ENCODE measurements at places on chromosomes 3 and 15.

GRCh38 chr3:138078901-138079344, 36.5 kb downstream of the DZIP1L start:
- DNase-seq, result peak; percentile 94

GRCh38 chr3:43019826-43020225, 40.7 kb downstream of the GASK1A start:
- no peak for DNase-seq

DNA sequence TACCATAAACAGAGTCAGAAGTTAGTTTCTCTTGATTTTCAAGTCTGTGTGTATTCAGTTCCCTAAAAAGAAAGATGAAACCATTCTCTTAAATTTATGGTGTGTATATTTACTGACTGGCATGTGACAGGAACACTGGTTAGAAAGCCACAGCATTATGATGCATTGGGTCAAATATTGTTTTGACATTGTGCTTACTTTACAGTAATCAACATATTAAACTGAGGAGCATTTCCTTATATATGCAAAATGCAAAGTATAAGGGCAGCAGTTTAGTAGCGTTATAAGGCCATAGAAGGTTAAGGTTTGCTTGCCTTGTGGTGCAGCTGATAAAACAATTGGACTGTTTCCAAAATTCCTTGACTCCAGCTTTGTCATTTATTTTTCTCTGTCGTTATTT, 72.9 kb downstream of the EPHA3 start:
- DNase-seq, result no peak

GRCh38 chr3:117103675-117104074, 394.1 kb downstream of the TUSC7 start:
- no peak for DNase-seq

- peak; percentile 65 for DNase-seq
Observed at GRCh38 chr3:41933154-41933676, 28.7 kb downstream of the ULK4 start.

DNA sequence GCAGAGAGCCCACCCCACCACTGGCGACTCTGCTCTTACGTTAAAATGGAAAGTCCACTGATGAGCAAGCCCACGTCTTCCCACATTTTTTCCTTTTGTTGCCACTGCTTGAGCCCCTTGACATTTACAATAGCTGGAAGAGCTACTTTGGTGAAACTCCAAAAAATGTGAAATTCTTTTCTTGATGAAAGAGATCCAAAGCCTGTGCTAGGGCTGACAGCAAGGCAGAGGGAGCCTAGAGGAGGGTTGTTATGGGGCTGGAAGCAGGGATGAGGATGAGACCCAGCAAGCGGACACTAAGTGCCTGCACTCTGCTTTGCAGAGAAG, 97.1 kb downstream of the CEMIP start:
- DNase-seq, result no peak

DNA sequence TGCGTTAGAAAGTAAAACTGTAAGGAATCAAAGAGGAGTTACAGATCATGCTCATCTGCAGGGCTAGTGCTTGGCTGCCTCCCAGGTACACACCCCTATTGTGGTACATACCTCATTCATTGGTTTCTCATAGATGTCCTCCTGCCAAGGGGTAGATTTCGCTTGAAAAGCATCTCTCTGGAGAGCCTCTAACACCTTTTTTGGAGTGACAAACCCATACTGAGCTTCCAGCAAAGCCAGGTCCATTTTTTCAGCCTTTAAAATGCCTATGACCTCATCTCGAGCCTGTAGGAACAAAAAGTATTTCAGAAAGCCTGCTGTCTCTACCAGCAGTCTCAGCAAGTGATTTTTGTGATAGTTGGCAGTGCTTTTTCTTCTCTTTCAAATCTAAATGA, 112.1 kb downstream of the CMSS1 start:
- no peak for DNase-seq

GRCh38 chr3:2819571-2819970, 290.6 kb downstream of the IL5RA start:
- DNase-seq, result no peak

GRCh38 chr15:44711743-44712345, 527 bp downstream of the B2M start:
- no peak for DNase-seq

- DNase-seq, result no peak
Observed at GRCh38 chr3:38210141-38210757, 44.9 kb downstream of the OXSR1 start.

DNA sequence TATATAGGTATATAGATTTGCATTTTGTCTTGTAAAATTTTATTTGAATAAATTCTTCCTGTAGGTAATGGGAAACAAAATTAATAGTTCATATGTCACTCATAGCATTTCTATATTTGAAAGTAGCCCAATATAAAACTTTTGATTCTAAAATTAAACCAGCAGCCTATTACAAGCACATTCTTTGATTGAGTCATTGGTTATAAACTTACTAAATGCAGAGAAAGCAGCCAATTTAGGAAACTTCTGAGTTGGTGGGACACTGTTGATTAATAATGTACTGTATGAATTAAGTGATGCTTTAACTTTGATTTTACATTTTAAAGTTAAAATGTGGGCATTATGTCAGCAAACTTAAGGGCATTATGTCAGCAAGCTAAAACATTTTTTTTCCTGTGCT, 34.5 kb downstream of the NR1D2 start:
- DNase-seq, result no peak

DNA sequence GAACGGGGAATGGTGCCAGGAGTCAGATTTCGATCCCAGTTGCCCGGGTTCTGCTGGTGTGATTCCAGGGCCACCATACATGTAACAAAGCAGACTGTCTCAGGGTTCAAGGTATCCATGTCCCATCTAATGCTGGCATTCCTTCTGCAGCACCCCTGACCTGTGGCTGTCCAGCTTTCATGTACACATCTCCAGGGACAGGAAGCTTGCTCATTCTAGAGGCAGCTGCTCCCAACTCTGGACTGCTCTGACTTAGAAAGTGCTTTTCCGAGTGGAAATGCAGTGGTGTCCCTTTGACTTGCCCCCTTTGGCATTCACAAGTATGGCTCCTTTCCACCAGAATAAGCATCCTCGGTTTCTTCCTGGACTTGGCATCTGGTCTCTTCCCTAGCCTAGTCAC, 30.9 kb downstream of the PML start:
- DNase-seq, result no peak

DNA sequence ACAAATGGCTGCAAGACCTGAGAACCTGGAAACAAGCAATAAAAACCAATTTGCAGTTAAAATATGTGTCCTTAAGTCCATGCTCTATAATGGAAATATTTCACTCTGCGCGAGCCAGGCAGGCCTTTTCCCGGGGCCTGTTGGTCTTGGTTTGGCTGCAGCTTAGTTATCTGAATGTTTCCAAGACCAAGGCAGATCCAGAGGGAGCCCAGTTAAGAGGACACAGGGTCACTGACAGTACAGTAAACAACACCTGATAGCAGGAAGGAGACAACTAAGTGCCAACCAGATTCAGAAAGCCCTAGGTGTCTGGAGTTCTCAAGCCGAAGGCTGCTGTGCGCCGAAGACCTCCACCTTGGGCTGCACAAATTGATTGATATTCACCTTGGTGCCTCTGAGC, 32.8 kb downstream of the THSD4 start:
- DNase-seq, result no peak

GRCh38 chr15:87293031-87293430, 963.5 kb downstream of the NTRK3 start:
- no peak for DNase-seq

GRCh38 chr15:84878504-84878903, 6.0 kb upstream of the SLC28A1 start:
- peak; percentile 5 for DNase-seq

GRCh38 chr3:15495461-15496340, 25.8 kb downstream of the COLQ start:
- no peak for DNase-seq

- DNase-seq, result peak; percentile 10
Observed at GRCh38 chr3:48507256-48508061, 3.5 kb upstream of the SHISA5 start.

GRCh38 chr15:62847900-62848489, 194.6 kb upstream of the TPM1 start:
- no peak for DNase-seq

DNA sequence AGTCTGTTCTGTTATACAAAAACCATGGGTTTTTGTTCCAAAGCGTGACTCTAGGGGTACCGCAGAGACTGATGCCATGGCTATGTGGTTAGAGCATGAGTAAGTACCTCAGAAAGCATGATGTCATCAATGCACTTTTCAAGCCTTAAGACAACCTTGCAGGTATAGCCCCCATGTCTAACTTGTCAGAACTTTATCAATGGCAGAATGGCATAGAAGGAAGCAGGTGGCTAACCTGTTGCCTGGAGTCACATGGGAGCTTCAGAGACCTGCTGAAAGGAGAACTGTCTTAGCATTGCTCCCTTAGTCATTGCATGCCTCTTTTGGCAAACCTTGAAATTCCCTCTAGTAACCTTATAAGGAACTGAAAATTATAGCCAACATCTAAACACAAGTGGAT, 52.5 kb downstream of the EOMES start:
- no peak for DNase-seq

DNA sequence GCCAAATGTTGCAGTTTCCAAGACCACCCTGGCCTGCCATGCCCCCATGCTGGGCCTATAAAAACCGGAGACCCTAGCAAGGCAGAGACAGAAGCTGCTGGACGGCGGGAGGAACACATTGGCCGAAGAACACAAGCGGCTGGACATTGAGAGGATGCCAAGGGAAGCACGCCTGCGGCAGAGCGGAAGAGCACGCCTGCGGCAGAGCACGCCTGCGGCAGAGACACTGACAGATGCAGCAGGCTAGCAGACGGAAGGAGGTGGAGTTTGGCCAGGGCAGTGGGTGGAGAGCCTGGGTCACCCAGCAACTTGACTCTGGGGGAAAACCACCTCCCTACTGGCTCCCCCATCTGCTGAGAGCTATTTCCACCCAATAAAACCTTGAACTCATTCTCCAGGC, 322.3 kb upstream of the TBL1XR1 start:
- DNase-seq, result no peak

DNA sequence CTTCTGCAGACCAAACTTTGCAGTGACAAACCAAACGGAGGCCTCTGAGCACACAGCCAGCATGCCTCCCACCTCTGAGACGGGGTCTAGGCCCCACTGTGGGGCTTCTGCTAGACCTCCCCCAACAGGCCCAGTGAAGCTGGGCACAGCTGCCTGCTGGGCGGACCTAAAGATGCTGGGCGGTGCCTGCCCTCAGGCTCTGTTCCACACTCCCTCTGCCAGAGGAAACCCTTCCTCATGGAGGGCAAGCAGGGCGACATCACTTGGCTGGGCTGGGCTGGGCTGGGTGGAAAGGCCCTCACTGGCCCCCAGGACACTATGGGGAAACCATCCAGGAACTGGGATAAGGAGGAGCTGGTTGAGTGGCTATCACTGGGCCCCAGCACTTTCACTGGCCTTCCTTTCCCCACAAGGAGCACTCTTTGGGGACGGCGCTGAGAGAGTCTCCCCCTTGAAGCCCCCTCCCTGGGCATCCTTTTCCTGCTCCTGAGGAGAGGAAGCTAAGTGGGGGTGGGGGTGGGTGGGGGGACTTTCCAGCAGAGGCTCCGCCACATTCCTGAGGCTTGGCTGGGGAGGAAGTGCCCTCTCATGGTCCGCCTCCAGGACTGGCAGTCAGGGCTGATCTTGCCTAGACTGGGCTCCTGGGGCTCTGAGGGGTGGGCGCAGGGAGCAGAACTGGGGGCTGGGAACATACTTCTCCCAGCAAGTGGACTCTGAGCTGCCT, 98.1 kb upstream of the HACD2 start:
- no peak for DNase-seq

DNA sequence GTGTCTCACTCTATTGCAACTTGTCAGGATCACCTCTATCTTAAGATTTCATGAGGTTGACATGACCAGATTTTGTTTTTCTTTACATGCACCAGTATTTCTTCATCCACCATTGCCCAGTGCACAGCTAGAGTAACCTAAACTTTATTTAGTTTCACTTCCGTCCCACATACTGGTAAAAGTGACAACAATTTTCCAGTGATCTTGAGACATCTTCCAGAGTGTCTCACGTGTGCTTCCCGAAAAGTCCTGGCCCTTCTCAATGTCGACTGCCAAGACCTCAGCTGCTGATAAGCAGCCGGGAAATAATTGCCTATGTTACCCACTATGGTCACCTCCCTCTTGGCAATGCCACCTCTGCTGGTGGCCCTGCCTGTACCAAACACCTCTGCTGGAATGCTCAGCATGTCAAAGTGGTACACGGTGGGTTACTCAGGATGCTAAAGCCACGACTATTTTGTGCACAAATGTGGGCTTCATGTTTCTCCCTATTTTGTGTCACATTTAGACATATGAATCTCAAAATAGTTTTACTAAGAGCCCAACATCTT, 379.7 kb upstream of the TGFBR2 start:
- no peak for DNase-seq

GRCh38 chr3:73509816-73510215, 114.9 kb downstream of the PDZRN3 start:
- no peak for DNase-seq

GRCh38 chr3:186382217-186382885, 20.3 kb upstream of the DGKG start:
- no peak for DNase-seq

DNA sequence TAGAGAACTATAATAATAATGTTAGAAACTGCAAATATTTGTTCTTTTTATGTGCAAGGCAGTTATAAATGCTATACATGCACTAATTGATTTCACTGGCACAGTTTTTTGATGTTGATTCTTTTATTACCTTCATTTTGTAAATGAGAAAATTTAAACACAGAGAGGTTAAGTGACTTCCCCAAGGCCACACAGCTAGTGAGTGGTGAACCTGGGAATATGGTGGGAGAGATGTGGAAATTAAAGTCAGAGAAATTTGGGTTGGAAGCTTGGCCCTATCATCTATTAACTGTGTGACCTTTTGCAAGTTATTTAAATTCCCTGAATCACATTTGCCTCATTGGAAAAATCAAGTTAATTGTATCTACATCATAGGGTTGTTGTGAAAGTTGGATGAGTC, 39.6 kb upstream of the AKAP13 start:
- DNase-seq, result no peak

DNA sequence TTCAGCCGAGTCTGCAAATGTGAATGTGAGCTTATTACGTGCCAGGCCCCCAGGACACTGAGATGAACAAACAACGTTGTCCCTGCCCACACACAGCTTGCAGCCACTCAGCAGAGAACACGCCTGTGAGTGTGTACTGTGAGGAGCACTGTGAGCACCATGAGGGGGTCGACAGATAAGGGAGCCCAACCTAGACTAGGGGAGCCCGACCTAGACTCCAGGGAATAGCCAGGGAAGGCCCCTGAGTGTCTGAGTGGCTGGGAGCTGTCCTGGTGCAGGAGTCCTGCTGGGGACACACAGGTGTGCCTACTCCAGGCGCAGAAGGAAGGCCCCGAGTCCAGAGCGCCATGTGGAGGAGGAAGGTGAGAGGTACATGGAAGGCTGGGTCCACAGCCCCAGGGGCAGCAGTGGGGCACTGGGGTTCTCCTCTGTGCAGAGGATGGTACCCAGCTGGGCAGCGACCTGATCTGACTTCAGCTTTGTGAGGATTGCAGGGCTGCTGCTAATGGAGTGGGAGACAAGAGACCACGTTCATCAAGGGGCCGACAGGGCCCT, 36.5 kb downstream of the MGLL start:
- no peak for DNase-seq

DNA sequence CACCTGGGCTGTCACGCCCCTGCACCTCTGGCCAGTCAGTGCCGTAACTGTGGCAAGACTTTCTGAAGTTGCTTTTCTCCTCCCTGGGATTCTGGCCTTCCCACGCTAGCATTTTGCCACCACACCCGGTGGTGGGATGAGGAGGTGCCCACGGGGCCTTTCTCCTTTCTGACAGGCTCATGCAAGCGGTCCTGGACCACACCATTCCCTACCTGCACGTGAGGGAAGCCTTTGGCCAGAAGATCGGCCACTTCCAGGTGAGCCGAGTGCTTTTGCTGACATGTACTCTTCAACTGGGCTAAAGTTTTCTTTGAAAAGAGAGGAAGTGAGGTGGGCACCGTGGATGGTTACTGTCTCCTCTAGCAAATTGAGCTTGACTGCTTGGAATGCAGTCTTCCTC, 9.6 kb downstream of the IVD start:
- DNase-seq, result no peak

All from GM04503 (cell line).